ENCODE measurements at places on chromosomes 5 and 9.

DNA sequence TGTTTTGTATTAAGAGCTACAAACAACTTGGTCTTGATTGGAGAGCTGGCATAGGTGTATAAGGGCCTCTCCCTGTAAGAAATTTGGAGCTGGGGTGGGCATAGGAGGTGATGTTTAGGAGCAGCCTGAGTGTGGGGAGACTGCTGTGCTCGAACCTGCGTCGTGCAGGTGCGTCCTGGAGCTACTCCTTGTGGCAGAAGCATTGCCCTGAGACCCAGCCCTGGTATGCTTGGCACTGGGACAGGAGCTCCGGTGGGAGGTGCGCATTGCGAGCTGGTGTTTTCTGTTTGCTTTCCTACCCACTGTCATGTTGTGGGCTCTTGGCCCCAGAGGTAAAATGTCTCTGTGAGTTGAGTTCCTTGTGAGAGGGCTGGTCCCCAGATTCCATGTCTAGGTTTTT is 46.4 kb downstream of the EHMT1 start:
- no peak for DNase-seq

DNA sequence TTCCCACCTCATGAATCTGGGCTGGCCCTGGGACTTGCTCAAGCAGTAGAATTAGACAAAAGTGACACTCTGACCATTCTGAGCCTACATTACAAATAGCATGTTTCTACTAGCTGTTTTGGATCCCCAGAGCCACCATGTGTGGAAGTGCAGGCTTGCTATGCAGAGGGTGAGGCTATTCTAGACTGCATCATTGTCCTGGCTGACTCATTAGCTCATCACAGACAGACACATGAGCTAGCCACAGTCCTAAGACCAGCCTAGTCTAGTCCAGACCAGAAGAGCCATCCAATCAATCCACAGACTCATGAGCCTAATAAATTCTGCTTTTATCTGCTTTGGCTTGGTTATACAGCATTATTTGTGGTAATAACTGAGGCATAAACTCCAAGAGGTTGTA is 351.9 kb downstream of the PRELID2 start:
- no peak for DNase-seq

GRCh38 chr5:143865426-143866025 is 53.6 kb downstream of the HMHB1 start:
- no peak for DNase-seq

DNA sequence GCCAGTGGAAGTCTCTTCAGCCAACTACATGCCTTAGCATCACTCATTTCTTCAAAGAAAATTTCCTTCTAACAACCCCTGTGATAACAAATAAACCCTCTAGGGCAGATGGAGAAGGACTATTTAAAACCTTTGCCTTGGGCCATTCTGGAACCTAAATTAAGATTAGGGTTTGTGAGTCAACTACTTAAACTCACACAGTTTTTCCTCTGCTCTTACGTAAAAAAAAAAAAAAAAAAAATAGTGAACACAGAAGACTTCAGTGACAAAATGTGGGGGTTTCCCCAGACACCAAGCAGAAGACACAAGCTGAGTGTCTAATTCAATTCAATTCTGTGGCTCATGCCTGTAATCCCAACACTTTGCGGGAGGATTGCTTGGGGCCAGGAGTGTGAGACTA is 65.8 kb upstream of the ERCC6L2 start:
- DNase-seq, result no peak

DNA sequence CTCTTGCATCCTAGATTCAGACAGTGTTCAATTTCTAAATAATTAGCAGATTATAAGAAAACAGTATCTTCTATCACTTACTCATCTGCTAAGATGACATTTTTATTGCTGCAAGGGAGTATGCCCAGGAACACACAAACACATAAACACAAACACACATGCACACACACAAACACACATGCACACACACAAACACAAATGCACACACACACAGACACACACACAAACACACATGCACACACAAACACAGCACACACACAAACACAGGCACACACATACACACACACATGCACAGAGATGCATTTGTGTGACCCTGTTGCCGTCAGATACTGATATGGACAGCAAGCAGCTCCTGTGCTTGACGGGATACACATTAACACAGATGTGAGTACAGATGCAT is 612.9 kb downstream of the IRX1 start:
- no peak for DNase-seq

GRCh38 chr5:74201334-74202081 is 439.0 kb downstream of the ENC1 start:
- DNase-seq, result no peak

- no peak for DNase-seq
These were observed 41.3 kb downstream of the CAST start for GRCh38 chr5:96703384-96703920.

DNA sequence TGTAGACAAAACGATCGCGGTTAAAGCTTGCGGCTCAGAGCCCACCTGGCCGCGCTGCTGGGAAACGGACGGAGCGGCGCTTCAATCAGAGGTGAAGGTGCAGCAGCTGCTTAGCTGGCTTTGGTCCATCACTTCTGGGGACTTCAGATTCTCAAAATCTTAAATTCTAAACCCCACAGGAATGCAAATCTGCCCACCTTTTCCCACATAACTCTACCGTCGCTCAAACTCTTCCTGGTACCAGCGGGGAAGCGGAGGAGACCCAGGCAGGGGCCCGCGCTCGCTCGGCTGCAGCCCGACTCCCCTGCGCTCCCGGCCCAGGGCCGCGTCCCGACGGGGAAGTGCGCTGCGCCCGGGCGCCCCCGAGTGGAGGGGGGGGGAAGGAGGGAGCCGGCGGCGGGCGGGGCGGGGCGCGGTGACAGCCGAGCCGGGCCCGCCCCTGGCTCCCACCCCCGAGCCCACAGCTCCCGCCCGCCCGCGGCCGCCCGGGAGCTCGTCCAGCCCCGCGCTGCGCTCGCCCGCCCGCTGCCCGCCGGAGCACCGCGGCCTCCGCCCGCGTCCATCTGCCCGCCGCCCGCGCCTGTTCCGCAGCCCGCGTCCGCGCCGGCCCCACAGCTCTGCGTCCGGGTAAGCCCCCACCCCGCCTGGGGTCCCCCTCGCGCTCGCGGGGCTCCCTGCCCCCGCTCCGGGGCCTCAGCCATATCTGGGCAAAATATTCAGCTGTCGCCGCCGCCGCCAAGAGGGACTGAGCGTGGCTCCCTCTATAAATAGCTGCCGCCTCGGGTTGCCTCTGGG is at the start of gene TMOD1:
TMOD1 (plus strand) TSS at position 490 of the 795 bp plus-strand sequence. CDS start 22,523 bp downstream, outside the sequence.
- DNase-seq, result peak; percentile 66

DNA sequence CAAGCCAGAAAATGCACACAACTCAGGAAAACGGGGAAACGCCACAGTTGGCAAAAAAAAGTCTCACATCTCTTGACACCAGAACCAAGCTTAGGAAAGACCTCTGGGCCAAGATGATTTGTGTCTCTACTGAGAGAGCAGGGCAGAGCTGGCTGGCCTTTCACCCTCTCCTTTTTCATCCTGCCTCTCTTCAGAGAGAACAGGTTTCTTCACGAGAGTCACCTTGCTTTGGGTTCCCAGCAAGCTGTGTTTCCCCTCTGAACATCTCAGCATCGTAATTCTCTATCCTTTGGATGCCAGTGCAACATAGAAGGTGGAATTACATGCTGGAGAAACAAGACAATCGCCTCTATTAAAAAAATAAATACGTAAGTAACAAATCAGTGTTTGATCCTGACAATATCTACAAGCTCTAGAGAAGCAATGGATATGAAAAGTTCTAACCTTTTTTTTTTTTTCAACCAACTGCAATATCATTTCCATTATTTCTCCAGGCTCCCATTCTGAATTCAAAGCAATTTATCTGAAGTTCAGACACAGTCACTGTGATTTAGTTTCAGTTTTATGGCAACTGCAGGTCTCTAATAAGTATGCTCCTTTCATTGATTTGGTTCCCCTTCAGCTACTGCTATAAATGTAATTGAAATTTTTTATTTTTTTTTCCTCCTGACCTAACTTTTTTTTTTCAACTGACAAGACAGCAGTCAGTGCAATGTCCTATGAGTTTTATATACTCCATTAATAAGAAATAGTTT is 708.6 kb downstream of the DTWD2 start:
- no peak for DNase-seq

- DNase-seq, result no peak
These were observed 225.8 kb downstream of the FANCC start for GRCh38 chr9:95091601-95092261.

GRCh38 chr9:72352911-72353388 is 12.1 kb downstream of the ZFAND5 start:
- DNase-seq, result no peak

- no peak for DNase-seq
These were observed 41.9 kb downstream of the TJP2 start for GRCh38 chr9:69215774-69216485.

DNA sequence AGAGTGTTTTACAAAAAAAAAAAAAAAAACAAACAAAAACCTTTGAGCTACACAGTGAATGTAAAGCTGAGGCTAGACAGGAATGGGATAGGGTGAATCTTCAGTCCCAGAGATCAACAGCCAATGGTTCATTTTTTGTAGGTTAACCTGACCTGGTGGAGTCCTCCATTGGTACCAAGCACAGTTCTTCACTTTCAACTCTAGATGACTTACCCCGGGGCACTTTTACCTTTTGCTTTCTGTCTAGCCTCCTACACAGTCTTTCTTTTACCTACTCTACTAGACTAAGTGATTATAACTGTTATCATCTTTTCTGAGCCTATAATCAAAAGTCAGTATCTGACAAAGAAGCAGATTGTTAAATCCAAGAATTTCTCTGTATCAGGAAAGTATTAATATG is 50.9 kb downstream of the ANXA2R start:
- DNase-seq, result no peak

DNA sequence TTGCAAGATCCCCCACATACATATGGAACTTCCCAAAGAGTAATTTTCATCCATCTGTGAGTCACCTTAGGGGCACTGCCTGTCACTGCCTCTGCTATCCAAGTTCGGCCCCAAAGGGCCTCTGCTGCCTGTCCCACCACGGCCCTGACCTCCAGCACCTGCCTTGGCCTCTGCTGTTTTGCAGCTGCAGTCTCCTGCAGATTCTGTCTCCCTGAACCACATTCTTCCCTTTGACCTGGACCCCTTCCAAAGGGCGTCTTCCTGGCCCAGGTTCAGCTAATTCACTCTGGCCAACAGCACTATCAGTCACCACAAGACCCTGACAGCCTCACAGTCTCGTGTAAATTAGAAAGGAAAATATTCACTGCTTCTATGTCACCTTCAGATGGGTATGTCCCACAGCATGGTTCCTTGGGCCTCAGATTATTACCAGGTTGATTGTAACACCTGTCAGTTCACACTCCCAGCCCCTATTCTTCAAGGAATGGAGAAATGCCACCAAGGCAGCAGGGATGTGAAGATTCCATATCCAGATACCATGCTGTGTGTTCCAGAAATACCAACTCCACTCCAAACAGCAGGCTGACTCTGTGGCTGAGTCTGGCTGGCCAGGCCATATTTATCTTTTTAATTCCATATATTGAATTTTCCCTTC is 479.3 kb downstream of the ARHGEF28 start:
- no peak for DNase-seq

GRCh38 chr5:157387683-157388093 is 72.3 kb upstream of the NIPAL4 start:
- DNase-seq, result no peak

DNA sequence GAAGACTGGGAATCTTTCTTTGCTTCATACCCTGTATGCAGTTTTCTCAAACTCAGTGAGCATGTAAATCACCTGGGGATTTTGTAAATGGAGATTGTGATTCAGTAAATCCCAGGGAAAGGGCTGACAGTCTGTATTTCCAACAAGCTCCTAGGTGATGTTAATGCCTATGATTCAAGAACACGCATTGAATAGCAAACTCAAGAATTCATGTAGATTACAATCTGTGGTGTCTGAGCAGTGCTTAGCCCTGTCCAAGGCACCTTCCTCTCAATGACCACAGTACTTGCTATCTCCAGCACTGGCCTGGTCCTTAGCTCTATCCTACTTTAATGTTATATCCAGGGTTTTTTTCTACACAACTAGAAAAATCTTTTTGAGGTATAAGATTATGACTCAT is 721.4 kb upstream of the MEF2C start:
- no peak for DNase-seq

DNA sequence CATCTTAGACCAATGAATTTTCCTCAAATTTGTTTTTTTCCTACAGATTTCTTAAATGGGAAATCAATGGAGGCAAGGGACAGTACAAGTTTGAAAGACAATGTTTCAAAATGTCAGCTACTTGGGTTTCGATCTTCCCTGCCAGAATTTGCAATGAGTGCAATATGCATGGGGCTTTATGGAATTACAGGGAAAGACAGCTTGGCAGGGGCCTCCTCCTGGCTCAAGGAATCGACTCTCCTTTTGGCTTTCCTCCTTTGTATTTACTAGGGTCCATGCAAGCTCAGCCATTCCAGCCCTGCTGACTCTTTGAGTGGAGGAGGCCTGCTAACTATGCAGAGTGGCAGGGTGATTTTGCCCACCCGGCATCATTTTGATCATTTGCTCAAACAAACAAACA is 63.2 kb downstream of the MED27 start:
- no peak for DNase-seq

DNA sequence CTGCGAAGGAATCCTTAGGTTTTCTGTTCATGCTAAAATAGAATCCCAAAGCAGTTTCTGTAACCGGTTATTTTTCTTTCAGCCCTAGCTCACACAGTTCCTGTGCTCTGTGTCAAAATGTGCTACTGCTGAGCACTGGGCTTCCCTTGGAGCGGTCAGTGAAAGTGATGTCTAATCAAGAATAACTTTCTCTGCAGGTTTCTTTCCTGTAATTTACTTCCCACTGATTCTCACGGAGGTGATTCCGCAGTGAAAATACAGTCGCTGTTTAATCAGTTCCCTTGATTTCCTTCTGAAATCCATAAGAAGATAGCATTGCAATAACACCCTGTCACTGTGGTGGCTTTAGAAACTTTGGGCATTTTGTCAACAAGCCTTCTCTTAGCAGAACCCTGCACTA is 112.0 kb upstream of the ISL1 start:
- no peak for DNase-seq

- no peak for DNase-seq
These were observed 47.0 kb upstream of the MYO10 start for GRCh38 chr5:16983022-16983639.

DNA sequence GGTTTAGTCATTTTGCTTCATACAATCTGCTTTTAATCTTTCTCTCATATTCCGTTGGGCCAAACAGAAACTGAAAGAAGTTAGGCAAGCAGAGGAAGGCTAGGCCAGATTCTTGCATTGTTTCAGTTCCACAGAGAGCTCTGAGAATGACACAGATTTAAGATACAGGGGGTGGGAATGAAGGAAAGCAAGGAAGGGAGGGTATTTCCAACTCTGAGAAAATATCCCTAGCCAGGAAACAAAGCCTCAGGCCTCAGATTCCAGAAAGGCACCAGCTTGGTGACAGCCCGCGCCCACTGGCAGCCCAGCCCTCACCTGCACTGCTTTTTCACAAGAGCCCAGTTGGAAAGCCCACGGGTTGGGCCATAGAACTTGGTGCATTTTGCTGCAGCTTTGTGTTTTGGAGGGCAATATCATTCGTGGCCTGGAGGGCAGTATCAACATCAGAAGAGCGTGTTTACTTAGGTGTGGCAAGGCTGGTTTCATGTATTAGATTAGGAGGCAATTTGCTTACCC is 63.5 kb downstream of the ENC1 start:
- no peak for DNase-seq

Data from stimulated activated naive CD8-positive, alpha-beta T cell treated with anti-CD3 and anti-CD28 coated beads, Interleukin-15, Interleukin-2, amounts not matched to agents 100 U/mL and 50 U/mL, for 24 hours (primary cell).